ENCODE measurements at places on chromosomes 12 and 14.

DNA sequence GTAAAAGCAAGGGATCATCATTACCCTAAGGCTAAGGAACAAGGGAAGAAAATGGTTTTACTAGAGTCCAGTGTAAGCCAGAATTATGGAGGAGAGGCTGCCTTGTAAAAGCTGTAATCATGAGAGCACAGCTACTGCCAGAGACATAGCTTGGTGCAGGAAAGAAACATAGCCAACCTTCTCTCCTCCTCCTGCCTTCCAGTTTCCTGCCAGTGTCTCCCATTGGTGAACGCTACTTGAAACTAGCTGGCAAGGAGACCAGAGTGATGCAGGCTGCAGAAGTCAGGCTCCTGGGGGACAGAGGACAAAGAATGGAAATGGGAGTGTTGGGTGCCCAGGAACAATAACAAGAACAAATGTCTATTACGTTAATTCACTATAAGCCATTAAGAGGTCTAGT, 158.5 kb downstream of the NELL2 start:
- no peak for DNase-seq

- no peak for DNase-seq
Observed at GRCh38 chr12:75389061-75389460, 1.8 kb upstream of the GLIPR1L2 start.

DNA sequence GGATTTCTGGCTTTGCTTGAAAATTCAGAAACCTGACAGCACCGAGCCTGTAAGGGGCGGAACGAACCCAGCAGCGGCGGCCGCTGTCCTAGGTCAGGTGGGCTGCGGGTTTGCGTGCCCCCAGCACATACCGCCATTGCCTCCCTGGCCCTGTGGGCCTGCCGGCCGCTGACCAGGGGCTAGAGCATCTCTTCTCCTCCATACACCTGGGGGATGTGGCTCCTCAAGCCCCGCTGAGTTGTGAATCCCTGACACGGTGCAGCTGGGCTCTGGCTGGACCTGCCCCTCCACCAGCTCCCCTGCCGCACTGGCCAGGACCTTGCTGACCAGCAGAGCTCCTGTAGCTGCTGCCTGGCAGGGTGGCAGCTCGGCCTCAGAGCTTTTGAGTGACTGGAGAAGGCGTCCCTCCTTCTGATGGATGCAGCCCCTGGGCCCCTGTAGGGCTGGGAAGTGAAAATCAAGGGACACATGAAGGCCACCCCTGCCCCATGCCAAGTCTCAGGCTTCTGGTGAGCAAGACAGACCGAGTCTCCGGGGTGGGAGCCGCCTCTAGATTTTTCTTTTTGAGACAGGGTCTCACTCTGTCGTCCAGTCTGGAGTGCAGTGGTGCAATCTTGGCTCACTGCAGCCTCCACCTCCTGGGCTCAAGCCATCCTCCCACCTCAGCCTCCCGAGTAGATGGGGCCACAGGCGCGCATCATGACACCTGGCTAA, 184.9 kb upstream of the SFSWAP start:
- no peak for DNase-seq

DNA sequence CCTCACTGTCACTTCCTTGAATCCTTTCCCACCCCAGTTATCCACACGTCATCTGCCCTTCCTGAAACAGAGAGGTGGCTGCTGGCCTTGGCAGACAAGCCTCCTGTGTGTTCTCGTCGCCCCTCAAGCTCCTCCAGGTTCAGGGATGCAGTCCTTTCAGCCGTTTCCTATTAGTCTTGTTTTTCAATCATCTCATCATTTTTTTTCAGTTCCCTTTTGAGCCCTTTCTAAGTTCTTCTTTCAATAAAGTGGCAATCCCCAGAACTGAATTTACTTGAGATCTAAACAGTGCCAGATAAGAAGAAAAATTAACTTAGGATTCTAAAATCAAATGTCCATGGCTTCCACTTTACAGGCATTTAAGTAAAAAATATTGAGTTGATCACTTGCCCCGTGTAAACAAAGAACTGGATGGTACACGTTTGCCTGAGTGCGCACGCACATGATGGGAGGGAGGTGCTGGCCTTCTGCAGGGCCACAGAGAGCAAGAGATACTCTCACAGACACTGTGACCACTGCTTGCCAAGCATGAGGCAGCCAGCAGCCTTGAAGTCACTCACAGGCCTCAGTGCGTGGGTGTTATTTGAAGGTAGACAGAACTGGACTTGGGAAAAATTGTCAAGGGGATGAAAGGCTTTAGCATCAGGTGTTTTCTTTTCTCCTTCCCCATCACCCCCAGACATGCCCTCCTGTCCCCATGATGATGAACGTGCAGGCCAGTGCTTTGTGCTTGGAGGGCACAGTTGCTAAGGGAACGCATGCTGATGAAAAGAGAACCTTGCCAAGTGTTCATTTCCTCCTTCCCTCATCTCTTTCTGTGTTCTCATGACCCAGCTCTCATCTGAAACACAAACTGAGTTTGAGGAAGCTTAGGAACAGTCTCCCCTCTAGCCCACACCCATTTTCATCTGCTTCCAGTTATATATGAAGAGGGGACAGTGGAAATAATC, 408.3 kb downstream of the EGLN3 start:
- DNase-seq: no peak

DNA sequence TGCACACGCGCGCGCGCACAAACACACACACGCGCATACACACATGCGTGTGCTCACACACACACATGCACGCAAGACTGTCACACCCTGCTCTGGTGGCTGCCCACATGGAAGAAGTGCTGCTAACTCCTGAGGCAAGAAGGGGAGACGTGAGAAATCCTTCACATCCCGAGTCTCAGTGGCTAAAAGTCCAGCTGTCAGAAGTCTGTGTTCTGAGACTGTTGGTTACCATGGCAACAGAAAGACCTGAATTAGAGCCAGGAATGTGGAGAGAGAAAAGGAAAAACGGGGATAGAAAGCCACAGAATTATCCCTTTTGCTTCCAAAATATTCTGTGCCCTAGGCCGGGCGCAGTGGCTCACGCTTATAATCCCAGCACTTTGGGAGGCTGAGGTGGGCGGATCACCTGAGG, 71.2 kb downstream of the PPFIBP1 start:
- no peak for DNase-seq

- DNase-seq: no peak
Observed at GRCh38 chr12:47270782-47271664, 191.3 kb upstream of the AMIGO2 start.

- no peak for DNase-seq
Observed at GRCh38 chr12:110310763-110311162, 29.7 kb downstream of the ATP2A2 start.

DNA sequence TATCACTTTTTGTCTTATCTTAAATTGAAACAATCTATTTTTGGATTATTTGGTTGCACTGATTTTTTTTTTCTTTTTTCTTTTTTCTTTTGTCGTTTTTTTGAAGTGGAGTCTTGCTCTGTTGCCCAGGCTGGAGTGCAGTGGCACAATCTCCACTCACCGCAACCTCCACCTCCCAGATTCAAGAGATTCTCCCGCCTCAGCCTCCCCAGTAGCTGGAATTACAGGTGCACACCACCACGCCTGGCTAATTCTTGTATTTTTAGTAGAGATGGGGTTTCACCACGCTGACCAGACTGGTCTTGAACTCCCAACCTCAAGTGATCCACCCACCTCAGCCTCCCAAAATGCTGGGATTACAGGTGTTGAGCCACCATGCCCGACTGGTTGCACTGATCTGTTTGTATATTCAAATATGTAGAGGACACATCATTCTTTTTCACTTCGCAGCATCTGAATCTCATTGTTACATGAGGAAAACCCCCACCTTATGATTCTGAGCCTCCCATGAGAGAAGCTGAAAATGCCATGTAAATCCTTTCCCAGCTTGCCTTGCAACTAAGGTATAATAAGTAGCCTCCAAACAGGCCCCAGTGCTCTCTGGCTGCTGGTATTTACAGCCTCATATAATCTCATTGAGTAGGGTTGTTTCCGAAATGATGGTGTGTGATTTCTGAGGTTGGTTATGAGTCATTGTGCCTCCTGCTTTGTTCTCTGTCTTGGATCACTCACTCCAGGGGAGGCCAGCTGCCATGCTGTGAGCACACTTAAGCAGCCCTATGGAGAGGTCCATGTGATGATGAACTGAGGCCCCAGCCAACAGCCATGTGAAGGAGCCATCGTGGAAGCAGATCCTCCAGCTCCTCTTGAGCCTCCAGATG, 5.2 kb upstream of the HSP90B1 start:
- peak; percentile 17 for DNase-seq

GRCh38 chr14:95256002-95256775, 63.5 kb downstream of the CLMN start:
- no peak for DNase-seq

DNA sequence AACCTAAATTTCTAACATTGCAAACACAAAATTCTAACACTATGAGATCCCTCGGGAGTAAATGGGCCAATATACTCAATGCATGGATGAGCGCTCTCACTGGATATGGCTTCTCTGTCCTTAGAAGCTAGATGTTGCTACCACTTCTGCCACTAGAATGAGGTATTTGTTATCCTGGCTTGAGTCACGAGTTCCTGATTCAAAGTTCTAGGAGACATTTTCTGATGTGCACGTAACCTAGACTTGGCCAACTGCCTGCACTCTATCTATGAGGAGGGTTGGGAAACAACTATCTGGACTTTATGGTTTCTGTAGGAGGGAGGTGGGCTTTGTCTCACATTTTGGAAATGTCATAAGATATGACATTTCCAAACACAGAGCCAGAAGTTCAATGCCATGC, 37.6 kb downstream of the FERMT2 start:
- DNase-seq: no peak

DNA sequence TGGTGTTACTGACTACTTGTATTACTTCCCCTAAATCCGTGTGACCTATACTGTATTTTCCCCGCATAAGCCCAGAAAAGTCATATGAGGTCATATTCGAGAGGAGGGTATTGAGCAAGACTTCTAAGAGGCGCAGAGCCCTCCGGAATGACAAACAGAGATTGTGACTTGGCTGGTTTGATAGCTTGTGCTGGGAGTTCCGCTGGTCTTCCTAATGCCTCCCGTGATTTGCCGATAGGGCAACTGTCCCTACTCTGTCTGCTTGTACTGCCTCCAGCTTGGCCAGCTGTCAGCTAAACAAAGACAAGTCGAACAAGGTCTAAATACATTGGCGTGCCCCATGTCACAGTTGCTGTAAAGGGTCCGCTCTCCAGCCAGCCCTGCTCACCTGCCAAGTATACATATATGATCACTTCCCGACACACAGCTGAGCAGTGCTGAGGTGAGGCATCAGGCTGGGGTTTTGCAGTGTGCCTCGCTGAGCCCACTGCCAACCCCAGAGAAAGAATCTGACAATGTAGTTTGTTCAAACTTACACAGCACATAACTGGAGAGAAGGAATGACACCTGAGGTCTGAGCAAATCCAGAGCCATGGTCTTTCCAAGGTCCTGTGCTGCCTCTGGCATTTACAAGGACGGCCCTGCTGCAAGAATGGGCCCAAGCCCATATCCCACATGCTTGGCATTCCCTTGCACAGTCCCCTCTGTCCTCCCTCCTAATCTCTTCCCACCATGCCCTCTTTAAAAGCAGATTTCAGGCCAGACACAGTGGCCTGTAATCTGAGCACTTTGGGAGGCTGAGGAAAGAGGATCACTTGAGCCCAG, 23.7 kb downstream of the LGMN start:
- DNase-seq: no peak

DNA sequence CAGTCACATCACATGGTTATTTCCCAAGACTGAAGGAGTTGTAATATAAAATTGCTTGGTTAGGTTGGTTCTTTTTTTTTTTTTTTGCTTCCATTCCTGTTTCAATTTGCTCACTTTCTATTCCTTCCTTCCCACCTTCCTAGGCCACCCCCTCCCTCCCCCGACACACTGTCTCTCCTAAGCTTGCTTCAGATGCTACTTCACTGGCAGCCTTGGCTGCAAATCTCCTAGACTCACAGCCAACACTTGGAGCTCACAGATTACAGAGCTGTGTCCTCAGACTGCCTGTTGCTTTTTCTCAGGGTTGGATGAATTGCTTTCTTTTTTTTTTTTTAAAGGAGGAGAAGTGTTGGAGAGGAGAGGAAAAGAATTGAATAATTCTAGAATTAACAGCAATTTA, 77.3 kb upstream of the GRIN2B start:
- no peak for DNase-seq

- DNase-seq: no peak
Observed at GRCh38 chr12:101566318-101566717, 28.5 kb upstream of the MYBPC1 start.

DNA sequence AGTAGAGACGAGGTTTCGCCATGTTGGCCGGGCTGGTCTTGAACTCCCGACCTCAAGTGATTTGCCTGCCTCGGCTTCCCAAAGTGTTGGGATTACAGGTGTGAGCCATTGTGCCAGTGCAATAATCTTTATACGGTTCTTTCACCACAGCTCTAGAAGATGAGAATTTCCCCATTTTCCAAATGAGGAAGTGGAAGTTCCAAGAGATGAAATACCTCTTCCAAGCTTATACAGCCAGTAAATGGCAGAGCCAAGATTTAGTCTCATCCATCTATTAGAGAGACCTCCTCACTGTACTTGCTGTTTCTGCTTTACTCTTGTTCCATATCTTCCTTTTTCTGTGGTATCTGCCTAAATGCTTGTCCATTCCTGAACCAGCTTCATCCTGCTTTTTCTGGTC, 3.1 kb upstream of the LMNTD1 start:
- DNase-seq: no peak

DNA sequence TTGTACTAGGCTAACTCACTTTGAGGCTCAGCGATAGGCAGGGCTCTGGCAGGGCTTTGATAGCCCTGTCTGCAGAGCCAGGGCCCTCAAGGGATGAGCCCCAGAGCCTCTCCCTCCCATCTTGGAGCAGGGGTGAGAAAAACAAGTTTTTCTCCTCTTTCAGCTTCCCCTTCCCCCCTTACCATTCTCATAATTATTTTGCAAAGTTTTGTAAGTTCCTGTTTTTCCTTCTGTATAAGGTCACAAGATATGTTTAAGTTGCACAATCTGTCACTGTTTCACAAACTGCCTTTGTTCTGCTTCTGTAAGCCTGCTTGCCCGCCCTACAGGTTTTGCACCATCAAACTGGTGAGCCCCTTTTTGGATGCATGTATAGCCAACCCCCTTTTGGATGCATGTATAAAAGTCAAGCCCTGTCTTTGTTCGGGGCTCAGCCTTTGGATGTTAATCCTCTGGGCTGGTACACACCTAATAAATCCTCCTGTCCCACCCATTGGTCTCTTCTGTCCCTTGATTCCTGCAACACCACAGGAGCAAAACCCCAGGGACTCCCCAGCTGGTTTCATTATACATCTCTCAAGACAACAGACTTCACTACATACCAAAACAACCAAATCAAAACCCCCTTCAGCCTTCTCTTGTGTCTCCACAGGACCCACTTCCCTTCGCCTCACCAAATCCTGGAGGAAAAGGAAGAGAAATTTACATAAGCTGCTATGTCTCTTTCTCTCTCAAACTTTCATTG, 52.5 kb upstream of the RESF1 start:
- no peak for DNase-seq

All from stimulated activated CD4-positive, alpha-beta T cell treated with anti-CD3 and anti-CD28 coated beads, Interleukin-12 subunit alpha, Interleukin-12 subunit beta, amount 100 ng/mL, for 4 hours (primary cell).